A549 treated with Mapracorat at 1 μM for 4 hours (cell line): ENCODE measurements at places on chromosomes 3 and 15. TPM values are rescaled to one million over a fixed set of nuclear protein-coding genes. Genes with fewer than 3 reads are reported as not detected.

Gene FGF12
- 0.44 to 1.1 TPM (median 0.68 TPM) in 5 replicates for total RNA-seq

Gene SLC2A2
- total RNA-seq, result not detected in 5 replicates

Gene SV2B
- 0.05 to 0.14 TPM (median 0.08 TPM) in 5 replicates for total RNA-seq

Gene B3GALNT1
- total RNA-seq, result 0.08 to 0.27 TPM (median 0.22 TPM) in 5 replicates

Gene LMCD1
- total RNA-seq, result 62.1 to 84.7 TPM (median 72.1 TPM) in 5 replicates

Gene TNK2
- total RNA-seq, result 17.6 to 30.7 TPM (median 24.4 TPM) in 5 replicates

Gene C3orf85
- total RNA-seq, result not detected in 5 replicates

Gene ARGFX
- total RNA-seq, result not detected in 5 replicates

Gene GUCA1C
- not detected in 5 replicates for total RNA-seq

Gene RBP2
- not detected in 5 replicates for total RNA-seq

Gene TUBGCP4
- total RNA-seq, result 3.8 to 8.1 TPM (median 5.9 TPM) in 5 replicates

Gene STRIT1
- not detected in 5 replicates for total RNA-seq

Gene RTP4
- not detected in 5 replicates for total RNA-seq

Gene IL17RB
- total RNA-seq, result 0.75 to 1.2 TPM (median 0.86 TPM) in 5 replicates

Gene PRR20G
- 0.97 to 1.6 TPM (median 1.3 TPM) in 5 replicates for total RNA-seq

Gene IGF2BP2
- total RNA-seq, result 12.0 to 12.8 TPM (median 12.5 TPM) in 5 replicates

Gene CSNK1G1
- 13.9 to 19.4 TPM (median 18.3 TPM) in 5 replicates for total RNA-seq

Gene NPRL2
- total RNA-seq, result 12.4 to 14.6 TPM (median 13.9 TPM) in 5 replicates
